ENCODE measurements at places on chromosomes 5 and 9.
A peak's percentile ranks its signal among the peaks of the same experiment; 100 is the strongest.

DNA sequence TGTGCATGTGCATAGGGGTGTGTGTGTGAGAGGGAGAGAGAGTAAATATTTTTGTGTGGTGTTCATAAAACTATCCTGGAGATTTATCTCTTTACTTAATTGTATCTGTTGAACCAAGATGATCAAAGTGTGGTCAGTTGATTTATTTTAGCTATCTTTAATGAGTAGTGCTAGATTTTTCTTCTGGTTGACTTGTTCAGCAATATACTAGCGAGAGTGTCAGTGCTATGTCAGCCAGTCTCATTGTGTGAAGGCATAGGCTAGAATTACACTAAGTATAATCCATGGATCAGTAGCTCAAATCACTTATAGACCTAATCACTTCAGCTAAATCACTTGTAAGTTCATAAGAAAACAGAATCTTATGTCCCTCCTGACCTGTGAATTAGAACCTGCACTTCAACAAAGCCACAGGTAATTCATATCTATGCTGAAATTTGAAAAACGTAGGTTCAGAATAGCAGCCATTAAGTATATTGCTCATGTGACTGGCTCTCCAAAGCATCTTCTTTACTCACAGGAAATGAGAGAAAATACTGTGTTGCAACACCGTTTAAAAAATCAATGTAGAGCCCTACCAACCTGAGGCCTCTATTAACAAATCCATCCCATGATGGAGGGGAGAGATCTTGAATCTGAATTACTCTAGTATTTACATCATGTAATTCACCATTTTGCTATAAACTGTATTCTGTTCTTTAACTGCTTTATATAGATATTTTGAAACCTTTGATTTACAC lies 203.1 kb upstream of the ACTBL2 start:
- DNase-seq: no peak

DNA sequence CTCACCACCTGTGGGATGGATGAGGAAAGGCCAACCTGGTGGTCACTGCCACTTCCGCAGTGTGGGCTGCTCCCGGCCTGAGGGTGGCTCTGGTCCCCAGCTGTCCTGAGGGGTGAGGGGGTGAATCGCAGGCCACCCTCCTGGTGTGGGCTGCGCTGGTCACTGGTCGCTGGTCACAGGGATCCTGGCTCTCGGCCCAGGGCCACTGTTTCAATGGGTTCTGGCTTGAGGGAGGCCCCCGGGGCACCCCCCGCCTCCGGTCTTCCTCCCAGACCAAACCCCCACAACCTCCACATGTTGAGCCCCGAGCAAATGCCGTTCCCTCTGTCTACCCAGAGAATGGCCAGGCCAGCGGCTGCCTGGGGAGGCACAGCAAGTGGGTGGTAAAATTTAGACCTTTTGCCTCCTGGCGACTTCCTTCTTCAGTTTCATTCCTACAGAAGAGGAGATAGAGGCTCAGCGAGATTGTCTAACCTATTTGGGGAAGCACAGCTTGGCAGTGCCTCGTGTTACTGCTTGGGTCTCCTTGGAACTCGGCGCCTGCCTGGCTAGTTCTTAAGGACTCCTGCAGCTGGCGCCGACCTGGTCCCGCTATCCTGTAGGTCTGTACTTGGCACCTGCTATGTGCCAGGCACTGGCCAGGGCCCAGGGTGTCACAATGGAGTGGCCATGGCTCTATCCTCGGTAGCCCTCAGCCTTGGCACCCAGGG lies 48.2 kb downstream of the RXRA start:
- DNase-seq: no peak

DNA sequence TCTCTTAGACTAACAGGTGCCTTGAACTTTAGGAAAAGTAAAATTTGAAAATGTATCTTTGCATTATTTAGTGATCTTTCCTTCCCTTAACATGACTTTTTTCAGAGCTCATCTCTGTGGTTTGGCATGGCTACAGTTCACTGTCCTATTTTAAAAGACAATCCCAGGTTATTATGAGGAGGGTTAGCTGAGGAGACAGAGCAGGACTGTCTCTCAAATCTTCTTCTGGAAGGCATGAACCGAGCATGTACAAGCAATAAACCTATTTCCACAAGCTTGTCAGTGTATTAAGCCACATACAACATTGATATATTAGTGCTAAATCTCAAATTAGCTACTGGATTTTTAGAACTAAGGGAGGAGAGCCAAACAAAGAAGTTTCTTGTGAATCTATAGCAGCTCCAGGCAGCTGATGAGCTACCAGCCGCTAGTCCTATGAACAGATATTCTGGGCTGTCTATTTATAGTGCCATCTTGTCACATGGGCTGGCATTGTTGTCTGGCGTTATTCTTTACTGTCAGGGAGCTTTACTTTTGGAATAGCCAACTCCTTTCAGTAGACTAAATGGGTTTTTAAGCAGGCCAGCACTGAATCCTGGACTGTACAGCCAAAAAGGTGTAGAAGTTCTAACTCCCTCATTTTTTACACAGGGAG lies 171.2 kb upstream of the ACTBL2 start:
- DNase-seq: no peak

DNA sequence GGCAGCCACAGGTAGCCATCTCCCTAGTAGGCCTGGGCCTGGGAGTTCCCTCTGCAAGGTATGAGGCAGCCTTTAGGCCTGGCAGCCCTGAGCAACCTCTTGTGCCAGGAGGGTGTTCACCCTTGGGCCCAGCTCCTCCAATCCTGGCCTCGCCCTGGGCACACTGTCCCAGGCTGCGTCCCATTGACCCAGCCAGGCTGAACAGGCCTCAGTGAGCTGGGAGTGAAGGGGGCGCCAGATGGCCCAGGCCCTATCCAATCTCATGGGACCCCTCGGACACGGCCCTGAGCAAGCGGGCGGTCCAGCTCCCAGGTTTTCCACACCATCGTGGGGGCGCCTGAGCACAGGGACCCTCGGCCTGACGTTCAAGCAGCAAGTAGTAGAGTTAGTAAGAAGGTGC lies 14.5 kb downstream of the SH3GLB2 start:
- DNase-seq: no peak

GRCh38 chr9:126226991-126227936 lies 99.4 kb upstream of the MVB12B start:
- DNase-seq: no peak

DNA sequence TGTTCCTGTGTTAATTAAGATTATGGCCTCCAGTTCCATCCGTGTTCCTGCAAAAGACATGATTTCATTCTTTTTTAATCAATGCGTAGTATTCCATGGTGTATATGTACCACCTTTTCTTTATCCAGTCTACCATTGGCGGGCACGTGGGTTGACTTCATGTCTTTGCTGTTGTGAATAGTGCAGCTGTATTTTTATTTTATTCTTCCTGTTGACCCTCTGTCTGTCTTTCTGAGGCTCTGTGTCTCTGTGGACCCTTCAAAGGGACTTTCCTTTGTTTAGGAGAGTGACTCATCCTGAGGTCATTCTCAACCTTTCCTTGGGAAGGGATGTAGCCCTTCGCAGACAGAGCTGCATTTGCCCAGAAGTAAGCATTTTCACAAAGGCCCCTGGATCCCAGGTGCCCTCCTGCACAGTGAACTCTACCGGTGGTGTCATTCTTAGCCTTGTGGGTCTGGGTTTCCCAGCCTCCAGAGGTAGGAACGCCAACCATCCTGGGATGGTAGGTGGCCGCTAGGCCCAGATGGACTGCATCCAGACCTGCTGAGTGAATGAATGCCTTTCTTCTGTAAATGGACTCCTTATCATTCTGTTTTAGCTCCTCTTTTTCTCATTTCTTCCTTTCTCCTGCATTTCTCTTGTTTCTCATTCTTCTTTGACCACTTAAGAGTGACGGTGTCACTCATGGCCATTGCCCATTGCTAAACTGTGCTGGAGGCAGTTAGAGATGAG lies 22.4 kb downstream of the TRIO start:
- DNase-seq: no peak

DNA sequence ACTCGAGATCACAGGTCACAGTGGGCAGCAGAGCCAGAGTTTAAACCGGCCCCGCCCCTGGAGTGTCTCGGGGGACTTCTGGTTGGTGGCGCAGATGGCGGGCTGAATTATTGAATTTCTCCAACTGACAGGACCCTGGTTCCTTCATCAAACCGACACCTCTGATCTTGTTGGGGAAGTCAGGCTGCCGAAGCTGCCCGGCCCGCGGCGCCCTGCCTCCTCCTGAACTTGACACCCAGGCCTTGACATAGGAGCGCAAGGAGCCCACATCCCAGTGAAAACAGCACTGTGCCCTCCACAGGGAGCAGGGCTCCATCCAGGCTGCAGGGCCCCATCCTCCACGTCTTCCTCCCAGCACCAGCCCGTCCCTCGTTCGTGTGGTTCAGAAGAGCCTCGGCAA lies 105.2 kb downstream of the OLFM1 start:
- DNase-seq: no peak

DNA sequence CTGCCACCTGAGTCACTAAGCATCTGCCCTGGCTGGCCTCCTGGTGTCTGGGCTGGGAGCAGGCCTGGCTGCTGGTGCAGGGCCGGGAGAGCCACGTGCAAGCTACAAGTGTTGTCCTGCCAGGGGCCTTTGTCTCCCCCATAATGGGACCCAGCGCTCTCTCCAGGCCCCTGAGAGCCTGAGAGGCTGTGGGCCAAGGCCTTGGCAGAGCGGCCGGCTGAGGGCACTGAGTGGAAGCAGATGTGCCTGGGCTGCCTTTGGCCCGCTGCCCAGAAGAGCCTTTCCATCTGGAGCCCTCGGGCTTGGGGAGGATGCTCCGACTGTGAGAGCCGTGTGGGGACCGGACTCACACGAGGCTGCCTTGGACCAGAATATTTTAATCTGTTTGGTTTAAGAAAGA lies 185.5 kb downstream of the RGS3 start:
- no peak for DNase-seq

- DNase-seq: no peak
Measured at GRCh38 chr5:38608874-38609273, 52.4 kb upstream of the LIFR start.

GRCh38 chr5:112329419-112330090 lies 89.5 kb downstream of the EPB41L4A start:
- no peak for DNase-seq

DNA sequence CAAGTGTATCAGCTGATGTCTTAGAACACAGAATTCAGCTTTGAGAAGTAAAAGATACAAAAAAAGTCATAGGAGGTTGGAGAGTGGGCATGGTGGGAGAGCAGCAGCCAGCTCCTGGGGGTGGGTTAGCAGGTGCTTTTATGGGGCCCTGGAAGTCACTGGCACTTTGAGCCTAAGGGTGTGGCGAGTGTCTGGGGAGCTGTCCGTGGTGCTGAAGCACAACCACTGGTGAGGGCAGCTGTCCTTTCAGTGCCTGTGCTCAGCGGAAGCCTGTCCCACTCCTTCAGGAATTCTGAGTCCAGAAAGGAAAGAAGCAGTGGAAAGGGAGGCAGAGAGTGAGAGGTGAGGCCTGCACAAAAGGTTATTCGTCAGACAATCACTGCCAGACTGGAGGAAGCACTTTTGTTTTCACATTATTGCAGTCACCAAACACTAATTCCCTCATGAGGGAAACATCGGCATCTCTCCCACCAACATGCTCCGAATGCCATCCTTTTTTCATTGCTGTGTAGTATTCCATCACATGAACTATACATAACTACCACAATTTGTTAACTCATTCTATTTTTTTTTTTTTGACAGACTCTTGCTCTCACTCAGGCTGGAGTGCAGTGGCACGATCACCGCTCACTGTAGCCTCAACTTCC lies 59.4 kb upstream of the RAPGEF1 start:
- DNase-seq: peak; percentile 22

DNA sequence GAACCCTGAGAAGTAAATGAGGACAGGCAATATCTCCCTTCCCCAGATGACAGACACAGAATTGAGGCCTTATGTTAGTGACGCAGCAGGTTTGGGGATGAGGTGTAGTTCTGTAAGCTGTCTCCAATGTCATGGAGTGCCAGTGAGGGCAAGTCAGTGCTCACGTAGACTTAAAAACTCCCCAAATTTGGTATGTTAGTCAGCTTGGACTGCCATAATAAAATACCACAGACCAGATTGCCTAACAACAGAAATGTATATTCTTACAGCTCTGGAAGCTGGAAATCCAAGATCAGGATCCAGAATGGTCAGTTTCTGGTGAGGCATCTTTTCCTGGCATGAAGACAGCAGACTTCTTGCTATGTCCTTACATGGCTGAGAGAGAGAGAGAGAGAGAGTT lies 14.9 kb downstream of the FOXI1 start:
- DNase-seq: no peak

GRCh38 chr5:171152382-171152781 lies 156.7 kb upstream of the TLX3 start:
- no peak for DNase-seq

DNA sequence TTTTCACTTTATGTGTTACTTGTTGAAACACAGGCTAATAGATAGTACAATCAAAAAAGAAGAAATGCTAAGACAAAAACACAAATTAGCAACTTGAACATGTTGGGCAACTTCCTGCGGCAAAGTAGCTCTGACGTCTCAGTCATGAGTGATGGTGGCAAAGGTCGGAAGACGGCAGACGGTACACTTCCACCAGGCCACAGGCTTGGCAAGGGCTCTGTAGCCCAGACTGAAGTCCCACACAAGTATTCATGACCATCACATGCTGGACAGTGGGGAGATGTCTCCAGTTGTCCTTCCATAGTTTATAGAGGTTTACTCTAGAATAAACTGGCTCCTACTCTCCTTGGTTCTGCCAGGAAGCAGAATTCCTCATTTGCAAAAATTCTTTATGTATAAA lies 831.3 kb downstream of the MTRR start:
- no peak for DNase-seq

GRCh38 chr5:42854795-42855194 lies 43.1 kb upstream of the SELENOP start:
- DNase-seq: no peak

- no peak for DNase-seq
Measured at GRCh38 chr5:140076142-140076541, 33.0 kb upstream of the NRG2 start.

DNA sequence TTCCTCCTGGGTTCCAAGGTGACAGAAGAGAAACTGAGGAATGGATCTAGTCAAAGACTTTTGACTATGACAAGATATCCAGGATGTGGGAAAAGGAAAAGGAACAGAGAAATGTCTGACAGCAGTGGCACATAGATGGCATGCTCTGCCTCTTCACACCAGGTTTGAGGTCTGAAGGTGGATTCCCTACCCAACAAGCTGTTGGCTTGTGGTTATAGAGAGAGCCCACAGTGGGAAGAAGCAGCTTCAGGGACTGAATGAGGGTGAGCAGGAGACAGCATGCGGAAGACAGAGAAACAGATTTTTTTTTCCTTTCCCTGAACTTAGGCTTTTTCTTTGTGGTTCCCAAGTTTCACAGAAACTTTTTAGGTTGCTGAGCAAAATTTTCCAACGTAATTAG lies 20.6 kb downstream of the IFNW1 start:
- no peak for DNase-seq

Measured in stimulated activated CD8-positive, alpha-beta memory T cell treated with anti-CD3 and anti-CD28 coated beads, Interleukin-7, amount 100 ng/mL, for 1 hour (primary cell).